ENCODE measurements at places on chromosomes 3 and 15.

DNA sequence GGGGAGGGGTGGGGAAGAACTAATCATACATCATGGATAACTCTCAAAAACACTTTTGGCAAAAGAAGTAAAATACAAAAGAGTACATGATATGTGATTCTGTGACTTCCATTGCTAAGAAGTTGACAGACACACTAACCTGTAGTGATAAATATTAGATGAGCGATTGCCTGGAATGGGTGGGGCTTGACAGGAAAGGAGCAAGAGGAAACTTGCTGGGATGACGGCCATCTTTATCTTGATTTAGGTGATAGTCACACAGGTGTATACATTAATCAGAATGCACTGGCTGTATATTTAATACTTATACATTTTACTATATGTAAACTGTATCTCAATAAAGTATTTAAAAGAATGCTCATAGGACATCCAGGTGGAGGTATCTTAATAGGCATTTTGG lies 13.1 kb downstream of the PARL start:
- no peak for DNase-seq

DNA sequence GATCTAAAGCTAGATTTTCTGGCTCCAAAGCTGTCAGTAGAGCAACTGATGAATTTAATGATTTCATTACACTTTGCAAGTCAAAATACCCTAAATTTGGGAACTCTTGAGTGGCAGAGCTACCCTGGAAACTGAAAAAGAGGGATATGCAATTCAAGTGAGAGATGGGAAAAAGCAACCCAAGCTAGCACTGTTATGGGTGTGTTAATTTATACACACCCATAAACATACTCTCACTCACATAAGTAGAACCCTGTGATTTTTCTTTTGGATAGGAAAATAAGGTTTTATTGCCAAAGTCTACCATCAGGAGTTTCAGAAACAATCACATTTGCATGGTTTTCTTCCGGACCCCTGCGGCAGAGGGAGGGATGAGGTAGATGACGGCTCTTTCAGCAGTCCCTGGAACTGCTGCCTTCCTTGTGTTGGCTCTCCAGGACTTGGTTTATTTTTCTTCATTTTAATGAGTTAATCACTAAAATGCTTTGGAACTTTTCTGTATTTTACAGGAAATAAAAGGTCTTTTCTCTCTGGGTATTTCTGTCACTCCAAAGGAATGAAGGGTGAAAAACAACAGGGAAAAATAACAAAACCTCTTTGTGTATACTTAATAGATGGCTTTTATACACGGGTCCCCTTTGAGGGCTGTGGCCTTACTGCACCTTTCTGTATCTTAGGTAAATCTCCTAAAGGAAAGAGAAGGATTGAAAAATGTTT lies 63.8 kb downstream of the TTC23 start:
- no peak for DNase-seq

GRCh38 chr3:27127195-27127594 lies 242.0 kb downstream of the NEK10 start:
- no peak for DNase-seq

GRCh38 chr15:65056868-65057548 lies 10.8 kb downstream of the RASL12 start:
- DNase-seq: no peak

GRCh38 chr3:182711261-182711683 lies 82.0 kb upstream of the ATP11B start:
- DNase-seq: no peak

DNA sequence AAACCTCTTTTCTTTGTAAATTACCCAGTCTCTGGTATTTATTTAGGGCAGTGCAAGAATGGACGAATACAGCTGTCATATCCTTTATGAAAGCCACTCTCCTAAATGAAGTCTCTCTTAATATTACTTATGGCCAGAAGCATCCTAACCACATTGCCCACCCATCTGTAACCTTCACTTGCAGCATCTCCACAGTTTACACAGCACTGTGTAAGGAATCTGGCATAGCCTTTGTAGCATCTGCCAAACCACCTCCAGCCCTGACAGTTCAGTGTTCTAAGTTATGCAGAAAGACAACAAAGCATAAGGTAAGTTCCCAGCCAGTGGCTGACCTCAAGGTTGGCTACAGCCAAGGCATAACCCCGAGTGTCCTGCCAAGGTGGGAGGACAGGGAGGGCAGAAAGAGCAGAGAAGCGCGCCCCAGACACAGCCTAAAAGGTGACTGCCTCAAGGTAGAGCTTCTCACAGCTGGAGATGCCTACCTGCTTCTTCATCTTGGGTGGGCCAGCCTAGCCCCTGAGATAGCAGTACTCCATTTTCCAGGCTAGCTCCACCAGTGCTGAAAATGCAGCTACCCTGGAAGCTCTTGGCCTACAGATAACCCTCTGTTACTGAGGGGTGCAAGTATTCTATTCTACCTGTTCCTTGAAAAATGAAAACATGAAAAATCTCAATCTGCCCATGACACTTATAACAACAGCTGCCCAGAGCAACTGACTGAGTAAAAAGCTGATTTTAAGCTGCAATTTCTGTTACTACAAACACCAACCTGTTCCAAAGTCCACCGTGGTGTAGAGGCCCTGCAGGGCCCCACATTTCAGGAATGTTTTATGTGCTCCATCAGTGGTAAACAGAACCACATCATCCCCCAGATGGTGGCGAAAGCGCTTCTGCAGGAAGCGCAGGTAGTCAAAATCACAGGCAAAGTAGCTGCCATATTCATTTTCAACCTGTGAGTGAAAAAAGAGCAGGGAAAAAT lies 39.3 kb downstream of the GLB1 start:
- DNase-seq: no peak

- DNase-seq: no peak
Observed at GRCh38 chr3:20853890-20854289, 667.9 kb upstream of the SGO1 start.

DNA sequence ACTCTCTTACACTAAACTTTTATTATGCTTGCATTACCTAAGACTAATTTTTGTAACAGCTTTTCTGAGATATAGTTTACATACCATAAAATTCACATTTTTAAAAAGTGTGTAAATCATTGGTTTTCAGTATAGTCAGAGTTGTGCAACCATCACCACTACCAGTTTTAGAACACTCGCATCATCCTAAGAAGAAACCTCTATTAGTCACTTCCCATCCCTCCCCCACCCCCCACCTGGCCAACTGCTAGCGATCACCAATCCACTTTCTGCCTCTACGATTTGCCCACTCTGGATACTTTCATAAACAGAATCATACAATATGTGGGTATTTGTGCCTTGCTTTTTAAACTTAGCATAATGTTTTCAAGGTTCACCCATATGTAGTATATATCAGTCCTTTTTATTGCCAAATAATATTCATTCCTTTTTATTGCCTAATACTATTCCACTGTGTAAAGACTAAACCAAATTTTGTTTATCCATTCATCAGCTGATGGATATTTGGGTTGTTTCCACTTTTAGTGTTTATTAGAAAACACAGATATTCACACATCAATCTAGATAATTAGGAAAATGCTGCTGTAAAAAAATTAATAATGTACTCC lies 23.0 kb downstream of the UBP1 start:
- no peak for DNase-seq

DNA sequence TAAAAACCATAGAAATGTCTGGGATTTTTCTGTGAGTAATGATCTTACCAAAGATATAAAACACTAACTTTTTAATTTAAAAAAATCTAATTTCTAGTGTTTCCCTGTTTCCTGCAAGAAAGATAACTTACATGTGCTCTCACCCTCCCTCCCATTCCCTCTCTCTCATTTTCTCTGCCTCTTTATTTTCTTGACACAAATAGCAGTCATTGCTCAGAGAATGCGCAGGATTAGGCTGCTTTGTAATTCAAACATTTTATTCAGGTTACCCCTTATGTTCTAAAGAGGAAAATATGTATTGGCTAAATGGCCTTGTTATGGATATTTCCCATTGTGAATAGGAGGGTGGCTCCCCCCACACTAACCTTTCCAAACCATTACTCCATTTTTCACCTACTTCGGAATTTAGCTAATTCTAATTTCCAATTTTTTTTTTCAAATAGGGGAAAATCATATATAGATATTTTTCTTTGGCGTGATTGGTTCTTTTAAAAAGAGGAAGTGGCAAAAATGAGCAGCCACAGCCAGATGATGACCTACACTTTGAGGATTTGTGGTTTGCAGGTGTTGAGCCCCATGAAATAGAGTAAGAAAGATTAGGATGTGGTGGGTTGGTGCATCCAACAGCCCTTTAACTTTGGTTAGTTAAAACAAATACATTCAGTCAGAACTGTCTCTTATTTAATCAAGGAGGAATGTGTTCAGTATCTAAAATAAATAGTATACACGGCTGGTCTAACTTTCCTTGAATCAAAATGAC lies 554.4 kb downstream of the IGSF11 start:
- no peak for DNase-seq

GRCh38 chr3:157585386-157585785 lies 82.2 kb upstream of the VEPH1 start:
- DNase-seq: no peak

DNA sequence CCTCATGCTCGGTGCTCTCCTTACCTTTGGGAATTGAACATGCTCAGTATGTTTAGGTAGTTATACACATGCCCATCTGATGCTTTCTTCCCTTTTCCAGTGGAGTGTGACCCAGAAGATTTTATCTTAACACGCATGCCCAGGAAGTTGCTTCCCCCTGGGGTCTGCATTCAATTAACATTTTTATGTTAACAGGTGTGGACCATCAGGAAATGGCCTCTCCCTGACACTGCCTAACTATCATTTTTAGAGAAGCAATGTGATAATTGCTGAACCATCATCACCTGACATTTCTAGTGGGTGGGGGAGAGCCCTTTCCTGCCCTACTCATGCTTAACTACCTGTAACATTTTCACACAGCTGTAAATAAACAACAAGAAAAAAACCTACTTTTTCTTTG lies 55.1 kb upstream of the TGFBR2 start:
- no peak for DNase-seq

GRCh38 chr3:16229681-16230080 lies 35.1 kb downstream of the DPH3 start:
- DNase-seq: no peak

DNA sequence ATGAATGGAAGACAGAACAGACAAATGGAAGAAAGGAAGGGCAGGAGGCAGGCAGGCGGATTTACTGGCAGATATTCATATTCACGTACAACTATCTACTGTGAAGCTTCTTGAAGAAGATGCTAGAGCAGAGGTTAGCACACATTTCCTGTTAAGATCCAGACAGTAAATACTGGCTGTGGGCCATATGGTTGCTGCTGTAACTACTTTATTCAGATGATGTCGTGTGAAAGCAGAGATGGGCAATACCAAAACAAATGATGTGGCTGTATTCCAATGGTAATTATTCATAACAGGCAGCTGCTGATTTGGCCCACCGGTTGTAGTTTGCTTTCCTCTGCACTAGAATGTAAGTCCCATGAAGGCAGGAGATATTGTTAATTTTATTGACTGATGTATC lies 115.7 kb upstream of the PRTG start:
- no peak for DNase-seq

DNA sequence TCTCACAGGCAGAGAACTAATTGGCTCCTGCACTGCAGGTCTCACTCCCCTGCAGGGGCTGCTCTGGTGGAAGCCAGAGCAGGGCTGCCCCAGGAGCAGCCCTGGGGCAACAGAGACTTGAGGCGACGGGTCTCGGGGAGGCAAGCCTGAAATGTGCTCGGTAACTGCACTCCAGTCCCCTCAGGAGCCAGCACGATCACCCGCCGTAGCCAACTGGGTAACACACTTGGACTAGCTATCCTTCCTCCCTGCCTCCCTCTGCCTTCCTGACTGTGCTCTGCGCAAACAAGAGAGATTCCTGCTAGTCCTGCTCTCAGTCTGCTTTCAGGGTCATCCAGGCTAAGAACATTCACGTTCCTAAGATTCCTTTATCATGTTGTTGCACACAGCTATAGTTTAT lies 140.7 kb upstream of the NSMCE3 start:
- DNase-seq: no peak

DNA sequence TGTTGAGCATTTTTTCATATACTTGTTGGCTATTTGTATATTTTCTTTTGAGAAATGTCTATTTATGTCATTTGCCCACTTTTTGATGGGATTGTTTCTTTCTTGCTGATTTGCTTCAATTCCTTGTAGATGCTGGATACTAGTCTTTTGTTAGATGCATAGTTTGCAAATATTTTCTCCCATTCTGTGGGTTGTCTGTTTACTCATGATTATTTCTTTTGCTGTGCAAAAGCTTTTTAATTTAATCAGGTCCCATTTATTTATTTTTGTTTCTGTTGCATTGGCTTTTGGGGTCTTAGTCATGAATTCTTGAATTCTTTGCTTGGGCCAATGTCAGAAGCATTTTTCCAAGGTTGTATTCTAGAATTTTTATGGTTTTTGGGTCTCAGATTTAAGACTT lies 251.7 kb downstream of the WNT5A start:
- no peak for DNase-seq

GRCh38 chr15:69561071-69561784 lies 108.6 kb downstream of the RPLP1 start:
- DNase-seq: no peak

DNA sequence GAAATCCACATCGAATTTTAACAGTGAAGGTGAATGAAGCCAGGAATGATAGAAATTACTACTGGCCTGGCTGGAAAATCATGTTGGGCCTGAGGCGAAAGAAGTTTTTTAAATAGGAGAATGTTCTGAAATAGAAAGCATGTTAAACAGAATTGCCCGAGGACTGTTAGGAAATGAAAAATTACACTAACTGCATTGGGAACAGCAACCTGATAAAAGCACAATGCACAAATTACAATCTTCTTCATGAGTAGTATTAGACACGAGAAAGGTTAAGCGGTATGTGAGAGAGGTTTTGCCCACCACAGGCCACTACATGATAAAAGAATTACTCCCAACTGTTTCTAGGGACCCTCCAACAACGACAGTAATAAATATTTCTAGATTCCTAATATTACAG lies 18.9 kb downstream of the GBE1 start:
- DNase-seq: no peak

- DNase-seq: no peak
Observed at GRCh38 chr3:46091741-46092701, 64.7 kb upstream of the XCR1 start.

- no peak for DNase-seq
Observed at GRCh38 chr3:150223558-150223957, 184.5 kb upstream of the TSC22D2 start.

- no peak for DNase-seq
Observed at GRCh38 chr3:62600033-62600432, 226.7 kb upstream of the FEZF2 start.

DNA sequence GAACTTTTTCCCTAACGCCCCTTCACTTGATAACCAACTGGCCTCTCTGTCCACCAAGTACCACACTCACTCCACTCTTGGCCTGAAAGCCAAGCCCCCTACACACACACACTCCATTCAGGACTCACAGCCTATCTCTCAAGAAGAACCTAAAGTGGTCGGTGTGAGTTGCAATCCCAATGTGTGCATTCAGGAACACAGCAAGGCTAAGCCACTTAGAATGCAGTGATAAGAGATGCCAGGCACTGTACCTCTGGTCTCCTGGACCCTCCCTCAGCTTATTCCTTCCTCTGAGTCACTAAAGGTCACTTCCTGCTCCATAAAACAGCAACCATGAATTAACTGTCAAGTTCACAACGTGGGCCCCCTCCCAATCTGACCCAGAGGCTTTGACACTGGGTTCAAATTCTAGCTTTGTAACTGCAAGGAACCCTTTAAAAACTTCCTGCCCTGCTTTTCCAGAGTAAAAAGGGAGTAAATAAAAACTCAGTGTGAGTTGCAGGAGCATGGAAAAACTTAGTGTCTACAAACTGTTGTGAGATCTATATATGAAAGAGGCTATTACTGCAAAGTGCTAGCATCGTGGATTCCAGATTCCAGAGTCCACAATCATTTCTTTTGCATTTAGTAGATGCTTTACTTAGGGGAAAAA lies 17.6 kb upstream of the KCNMB3 start:
- no peak for DNase-seq

- no peak for DNase-seq
Observed at GRCh38 chr15:99485153-99485961, 80.4 kb upstream of the MEF2A start.

Measured in T-helper 9 cell (primary cell).